Endothelial cell of umbilical vein (primary cell): ENCODE measurements at places on chromosomes 2 and 18. TPM values are rescaled to one million over a fixed set of nuclear protein-coding genes. Genes with fewer than 3 reads are reported as not detected.

Gene RPRM
- not detected in 2 replicates for total RNA-seq

Gene COL6A3
- total RNA-seq, result not detected in 2 replicates

Gene RTP5
- not detected in 2 replicates for total RNA-seq

Gene KCNK3
- total RNA-seq, result not detected in 2 replicates

Gene KIF5C
- 0.21 and 0.55 TPM in 2 replicates for total RNA-seq

Gene ANKRD30B
- not detected in 2 replicates for total RNA-seq

Gene TMEM169
- total RNA-seq, result 0.20 TPM in 1 of 2 replicates, not detected in the other

Gene UPP2
- total RNA-seq, result not detected in 2 replicates

Gene GPBAR1
- total RNA-seq, result 0.60 and 0.75 TPM in 2 replicates

Gene PDE11A
- 0.25 and 0.51 TPM in 2 replicates for total RNA-seq

Gene SLC30A3
- 9.2 and 16.7 TPM in 2 replicates for total RNA-seq

Gene TSHZ1
- total RNA-seq, result 10.2 and 11.4 TPM in 2 replicates

Gene FAHD2B
- 9.2 and 12.0 TPM in 2 replicates for total RNA-seq

Gene DSG2
- 0.04 TPM in 1 of 2 replicates, not detected in the other for total RNA-seq

Gene MORN2
- 15.0 and 16.7 TPM in 2 replicates for total RNA-seq

Gene XRCC5
- 313 and 319 TPM in 2 replicates for total RNA-seq

Gene OSR1
- not detected in 2 replicates for total RNA-seq

Gene SLC5A7
- total RNA-seq, result not detected in 2 replicates

Gene REG3A
- total RNA-seq, result not detected in 2 replicates

Gene CCDC74B
- 1.6 and 4.8 TPM in 2 replicates for total RNA-seq

Gene TUBA3E
- not detected in 2 replicates for total RNA-seq

Gene SNTG2
- total RNA-seq, result not detected in 2 replicates

Gene OTOF
- 0.16 and 0.22 TPM in 2 replicates for total RNA-seq

Gene SLC19A3
- total RNA-seq, result not detected in 2 replicates

Gene STK16
- total RNA-seq, result 18.8 and 21.1 TPM in 2 replicates

Gene SERPINB7
- not detected in 2 replicates for total RNA-seq

Gene TWIST2
- total RNA-seq, result 1.2 and 2.3 TPM in 2 replicates

Gene CNDP1
- not detected in 2 replicates for total RNA-seq

Gene ANO7
- total RNA-seq, result 2.5 and 2.8 TPM in 2 replicates

Gene MARCHF4
- 21.5 and 25.2 TPM in 2 replicates for total RNA-seq

Gene CFAP65
- total RNA-seq, result not detected in 2 replicates

Gene TCF23
- not detected in 2 replicates for total RNA-seq

Gene GNAL
- total RNA-seq, result 0.65 and 0.73 TPM in 2 replicates

Gene G6PC2
- not detected in 2 replicates for total RNA-seq

Gene CTNNA2
- not detected in 2 replicates for total RNA-seq

Gene CRYGD
- total RNA-seq, result not detected in 2 replicates

Gene IL1R1
- 2.9 and 5.5 TPM in 2 replicates for total RNA-seq

Gene SRD5A2
- not detected in 2 replicates for total RNA-seq

Gene APCDD1
- 0.35 and 0.95 TPM in 2 replicates for total RNA-seq

Gene MDH1B
- 0.51 TPM in 1 of 2 replicates, not detected in the other for total RNA-seq

Gene SLC14A1
- not detected in 2 replicates for total RNA-seq

Gene LAMA1
- not detected in 2 replicates for total RNA-seq

Gene UGT1A10
- total RNA-seq, result not detected in 2 replicates

Gene CD207
- total RNA-seq, result not detected in 2 replicates

Gene AMER3
- not detected in 2 replicates for total RNA-seq

Gene CDKL4
- total RNA-seq, result 0.75 and 1.2 TPM in 2 replicates

Gene UNC80
- not detected in 2 replicates for total RNA-seq

Gene TMEFF2
- total RNA-seq, result 0.12 and 0.20 TPM in 2 replicates
